ENCODE measurements at places on chromosomes 11 and 22.

DNA sequence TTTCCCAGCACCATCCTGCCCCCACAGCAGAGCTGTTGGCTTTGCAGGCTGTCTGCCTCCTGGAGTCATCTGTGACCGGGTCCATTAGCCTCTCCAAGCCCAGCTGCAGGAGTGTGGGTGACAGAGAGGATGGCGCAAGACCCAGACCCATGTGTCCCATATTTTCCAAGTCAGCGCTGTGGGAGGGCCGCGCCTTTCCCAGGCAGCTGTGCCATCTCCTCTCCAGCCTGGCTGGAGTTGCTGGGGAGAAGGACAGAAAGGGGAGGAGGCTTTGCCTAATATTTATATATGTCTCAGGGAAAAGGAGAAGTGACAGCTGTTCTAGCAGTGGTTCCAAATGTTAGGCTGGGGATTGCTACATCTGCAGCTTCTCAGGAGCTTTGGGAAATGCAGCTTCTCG, 15.7 kb downstream of the DTX4 start:
- DNase-seq = no peak

- DNase-seq = no peak
Observed at GRCh38 chr11:8332196-8332595, 68.5 kb upstream of the LMO1 start.

- DNase-seq = no peak
Observed at GRCh38 chr22:11628651-11629511, 3899.1 kb upstream of the OR11H1 start.

DNA sequence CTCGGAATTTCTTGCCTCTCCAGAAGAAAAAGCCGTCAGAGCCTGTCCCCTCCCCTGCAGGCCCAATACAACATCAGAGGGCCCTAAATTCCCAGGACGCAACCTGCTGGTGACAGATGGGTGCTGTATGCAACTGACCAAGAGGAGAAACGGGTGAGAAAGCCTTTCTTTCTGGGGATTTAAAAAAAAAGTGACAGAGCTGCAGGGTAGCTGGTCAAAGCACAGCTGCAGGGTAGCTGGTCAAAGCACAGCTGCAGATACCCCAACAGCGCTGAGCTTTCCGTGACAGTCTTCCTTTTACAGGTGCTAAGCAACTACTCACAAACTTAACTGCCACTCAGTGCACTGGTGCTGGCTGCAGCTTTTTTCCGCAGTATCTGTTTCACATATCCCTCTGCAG, 17.8 kb downstream of the AP1B1 start:
- no peak for DNase-seq

DNA sequence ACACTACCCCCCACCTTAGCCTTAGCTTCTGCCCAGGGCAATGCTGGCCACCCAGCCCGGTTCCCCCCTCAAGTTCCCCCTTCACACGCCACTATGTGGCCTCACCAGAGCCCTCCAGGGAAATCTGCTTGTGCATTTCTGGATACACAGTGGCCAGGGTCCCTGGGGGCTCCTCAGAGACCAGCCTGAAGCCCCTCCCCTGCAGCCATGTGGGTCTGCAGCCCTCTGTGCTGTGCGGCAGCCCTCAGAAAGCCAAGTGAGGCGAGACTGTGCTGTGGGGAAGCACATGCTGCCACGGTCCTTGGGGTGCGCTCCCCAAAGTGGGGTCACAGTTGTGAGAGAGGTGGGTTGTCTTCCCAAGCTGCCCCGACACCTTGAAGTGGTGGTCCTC, 2.1 kb upstream of the PLXNB2 start:
- no peak for DNase-seq

DNA sequence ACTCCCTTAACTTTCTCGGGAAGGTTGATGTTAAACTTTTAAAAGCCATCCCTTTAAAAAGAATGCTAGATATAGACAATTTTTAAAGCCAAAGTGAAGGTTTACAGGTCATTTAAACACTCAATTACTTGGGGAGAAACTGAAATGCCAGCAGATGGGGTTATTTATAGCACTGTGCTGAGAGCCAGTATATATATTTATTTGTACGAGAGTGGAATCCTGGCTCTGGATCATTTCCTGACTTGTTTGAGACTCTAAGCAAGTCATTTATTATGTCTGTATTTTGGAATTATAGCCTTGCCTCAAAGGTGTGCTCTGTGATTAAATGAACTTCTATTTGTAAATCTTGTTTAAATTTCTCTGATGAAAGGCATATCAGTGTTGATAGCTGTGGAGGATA, 6.8 kb upstream of the ZBED5 start:
- DNase-seq = no peak

DNA sequence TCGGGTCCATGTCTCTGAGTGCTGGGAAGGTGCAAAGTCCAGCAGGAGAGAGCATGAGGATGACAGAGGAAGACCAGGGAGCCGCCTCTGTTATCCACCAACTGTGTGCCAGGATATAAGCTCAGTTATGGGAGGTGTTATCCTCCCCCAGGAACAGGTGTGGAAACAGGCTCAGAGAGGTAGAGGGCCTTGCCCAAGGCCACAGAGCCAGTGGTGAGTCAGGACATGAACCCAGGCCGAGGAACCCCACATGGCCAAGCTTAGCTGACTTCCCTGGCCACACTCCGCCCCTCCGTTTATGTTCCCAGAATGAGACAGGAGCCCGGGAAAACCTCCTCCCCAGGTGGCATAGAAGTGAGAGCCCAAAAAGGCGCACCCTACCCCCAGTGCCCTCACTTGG, 50.3 kb downstream of the ISX start:
- no peak for DNase-seq

DNA sequence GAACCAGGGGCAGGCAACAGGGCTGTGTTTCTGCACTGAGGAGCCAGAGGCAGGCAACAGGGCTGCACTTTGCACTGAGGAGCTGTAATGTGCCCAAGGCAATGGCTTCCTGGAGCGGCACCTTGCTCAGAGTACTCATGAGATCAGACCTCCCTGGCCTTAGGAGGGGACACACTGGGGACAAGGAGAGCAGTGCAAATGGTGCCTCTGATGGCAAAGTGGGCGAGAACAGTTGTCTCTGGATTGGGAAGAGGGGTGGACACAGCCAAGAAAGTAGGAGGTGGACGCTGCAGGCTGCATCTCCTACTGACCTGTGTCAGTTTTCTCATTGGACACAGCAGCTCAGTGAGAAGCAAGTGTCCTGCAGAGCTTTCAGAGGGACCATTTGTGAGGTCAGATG, 1443.3 kb downstream of the TBC1D22A start:
- no peak for DNase-seq

DNA sequence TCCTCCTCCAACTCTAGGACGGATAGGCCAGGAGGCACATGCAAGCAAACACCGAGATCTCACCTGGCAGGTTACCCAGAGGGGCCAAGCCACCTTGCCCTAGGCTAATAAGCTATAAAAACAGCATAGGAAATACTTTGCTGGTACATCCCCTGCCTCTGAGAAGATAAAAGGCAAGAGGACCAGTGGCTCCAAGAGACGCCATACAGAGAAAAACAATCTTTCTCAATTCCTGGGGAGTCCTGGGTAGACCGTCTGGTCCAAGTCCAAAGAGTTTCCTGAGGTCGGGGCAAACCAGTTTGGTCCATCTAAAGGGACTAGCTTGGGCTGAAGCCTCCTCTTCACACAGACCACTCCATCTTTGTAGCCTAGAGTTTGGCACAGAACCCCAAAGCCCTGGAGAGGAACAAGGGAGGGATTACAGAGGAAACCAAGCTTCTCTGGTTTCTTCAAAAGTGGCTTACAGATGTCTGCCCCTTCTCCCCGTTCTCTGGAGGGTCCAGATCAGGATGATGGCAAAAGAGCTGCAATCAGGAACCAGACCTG, 40.4 kb downstream of the NUMA1 start:
- peak; percentile 39 for DNase-seq

DNA sequence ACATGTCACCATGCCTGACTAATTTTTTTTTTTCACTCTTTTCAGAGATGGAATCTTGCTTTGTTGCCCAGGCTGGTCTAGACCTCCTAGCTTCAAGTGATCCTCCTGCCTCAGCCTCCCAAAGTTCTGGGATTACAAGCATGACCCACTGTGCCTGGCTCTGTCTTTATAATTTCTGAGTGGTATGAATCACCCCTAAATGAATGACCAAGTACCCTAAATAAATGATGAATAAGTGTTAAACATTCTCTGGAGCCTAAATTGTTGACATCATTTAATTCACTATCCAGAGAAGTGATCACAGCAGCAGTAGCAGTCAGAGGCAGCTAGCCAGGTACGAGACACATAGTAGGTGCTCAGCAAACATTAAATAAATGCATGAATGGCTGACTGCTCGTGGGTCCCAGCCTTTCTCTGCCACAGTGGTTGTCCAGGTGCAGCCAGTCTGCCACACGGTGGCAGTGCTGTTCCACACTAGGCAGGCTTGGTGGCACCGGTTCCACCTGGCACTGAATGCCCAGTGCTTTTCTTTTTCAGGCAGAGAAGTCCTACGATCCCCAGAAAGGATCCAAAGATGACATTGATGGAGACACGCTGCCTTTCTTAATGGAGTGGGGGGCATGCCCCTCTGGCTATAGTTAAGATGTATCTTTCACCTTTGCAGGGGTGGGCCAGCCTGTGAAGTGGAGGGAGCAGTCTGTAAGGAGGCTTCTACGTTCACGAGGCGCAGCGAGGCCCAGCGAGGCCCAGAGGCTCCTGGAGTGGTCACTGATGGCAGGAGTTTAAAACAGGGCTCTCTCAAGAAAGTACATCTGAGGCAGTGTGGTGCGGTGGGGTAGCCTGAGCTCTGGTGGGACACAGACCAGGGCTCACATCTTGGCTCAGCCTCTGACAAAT, 8.7 kb upstream of the TTC12 start:
- peak; percentile 96 for DNase-seq

- no peak for DNase-seq
Observed at GRCh38 chr11:57321388-57322255, 3.1 kb downstream of the TNKS1BP1 start.

DNA sequence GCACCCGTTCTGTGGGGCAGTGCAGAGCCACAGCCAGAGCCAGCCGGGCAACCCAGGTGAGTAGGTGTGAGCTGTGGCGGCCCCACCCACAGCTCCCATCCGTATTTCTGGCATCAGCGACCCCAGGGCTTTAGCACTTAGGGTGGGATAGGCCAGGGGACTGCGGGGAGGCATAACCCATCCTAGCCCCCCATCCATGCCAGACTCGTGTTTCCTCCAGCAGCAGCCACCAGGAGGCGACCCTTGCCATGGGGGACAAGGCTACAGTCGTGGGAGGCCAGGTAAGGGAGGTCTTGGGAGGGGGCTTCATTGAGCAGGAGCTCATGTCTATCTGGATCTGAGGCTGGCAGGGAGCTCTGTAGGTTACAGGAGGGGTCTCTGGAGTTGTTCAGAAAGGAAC, 873 bp downstream of the OTOG start:
- peak; percentile 11 for DNase-seq
